ENCODE measurements at places on chromosomes 2 and 18.

DNA sequence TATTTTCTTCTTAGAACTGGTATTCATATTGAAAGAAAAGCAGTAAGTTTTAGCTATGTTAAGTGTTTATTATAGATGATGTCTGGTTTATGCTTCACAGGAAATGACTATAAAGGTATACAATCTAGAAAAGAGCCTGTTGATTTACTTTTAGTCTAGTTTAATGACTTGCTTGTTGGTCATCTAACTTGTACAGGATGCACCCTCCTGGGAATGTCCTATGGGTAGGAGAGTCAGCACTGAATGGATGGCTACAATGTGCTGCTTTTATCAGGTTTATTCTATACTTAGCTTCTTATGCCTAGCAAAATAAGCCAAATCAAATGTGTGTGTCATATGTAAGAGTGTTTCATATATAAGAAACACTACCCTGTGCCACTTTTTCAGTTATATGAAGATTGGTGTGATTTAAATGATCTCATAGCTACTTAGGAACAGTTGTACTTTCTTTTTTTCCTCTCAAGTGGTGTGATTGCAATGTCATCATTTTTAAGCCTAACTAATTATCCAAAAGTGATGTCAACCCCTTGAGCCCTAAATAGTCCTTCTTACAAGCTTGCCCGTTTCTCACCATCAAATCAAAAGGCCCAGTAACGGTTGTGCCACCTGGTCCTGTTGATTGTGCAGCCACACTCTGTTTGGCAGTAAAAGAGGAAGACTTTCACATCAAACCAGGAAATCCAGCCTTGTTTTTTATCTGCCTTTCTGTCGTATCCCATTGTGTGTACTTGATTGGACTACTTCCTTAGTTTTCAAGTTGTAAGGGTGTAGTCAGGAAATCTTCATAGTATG, 176.0 kb downstream of the DIS3L2 start:
- DNase-seq: peak; percentile 89

GRCh38 chr2:185738679-185739472, at the start of gene FSIP2:
TSS of gene FSIP2 (plus strand) at chr2:185738804. CDS start at chr2:185738895, 91 bp downstream.
- peak; percentile 82 for DNase-seq

DNA sequence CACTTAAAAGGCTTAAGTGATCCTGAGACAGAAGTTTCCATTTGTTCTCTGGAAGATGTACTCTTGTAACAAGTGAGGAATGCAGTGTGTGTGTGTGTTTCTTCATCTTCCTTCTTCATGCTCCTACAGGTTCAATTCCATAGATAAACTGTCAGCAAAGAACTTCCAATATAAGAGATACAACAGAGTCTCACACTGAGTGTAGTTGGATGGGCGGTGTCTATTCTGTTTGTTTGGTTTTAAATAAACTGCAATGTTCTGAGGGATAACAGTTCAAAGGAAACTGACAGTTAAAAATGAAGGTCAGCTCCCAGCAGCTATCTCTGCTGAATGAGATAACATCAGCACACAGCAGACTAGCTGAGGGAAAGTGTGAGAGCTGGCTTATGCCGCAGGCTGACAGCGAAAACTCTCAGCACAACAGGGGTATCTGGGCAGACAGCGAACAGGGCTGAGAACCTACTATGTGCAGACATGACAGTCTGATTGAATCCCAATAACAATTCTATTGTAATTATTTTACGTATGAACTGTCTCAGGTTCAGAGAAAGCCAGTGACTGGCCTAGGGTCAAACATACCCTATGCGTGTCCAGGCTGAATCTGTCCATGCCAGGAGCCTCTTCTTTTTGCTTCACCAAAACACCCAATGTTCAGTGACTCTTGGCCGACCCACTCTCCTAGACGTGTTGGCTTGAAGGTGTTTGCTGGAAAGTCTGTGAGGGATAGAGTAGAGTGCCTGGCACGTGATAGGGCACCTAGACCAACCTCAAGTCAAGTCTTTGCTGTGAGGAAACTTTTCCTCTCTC, 201.9 kb upstream of the TRIB2 start:
- DNase-seq: no peak

GRCh38 chr2:169073963-169074751, 4.8 kb downstream of the DHRS9 start:
- DNase-seq: no peak

GRCh38 chr2:197255543-197255942, 55.0 kb downstream of the ANKRD44 start:
- peak; percentile 86 for DNase-seq

- DNase-seq: no peak
Measured at GRCh38 chr2:63422556-63422955, 165.7 kb downstream of the WDPCP start.

DNA sequence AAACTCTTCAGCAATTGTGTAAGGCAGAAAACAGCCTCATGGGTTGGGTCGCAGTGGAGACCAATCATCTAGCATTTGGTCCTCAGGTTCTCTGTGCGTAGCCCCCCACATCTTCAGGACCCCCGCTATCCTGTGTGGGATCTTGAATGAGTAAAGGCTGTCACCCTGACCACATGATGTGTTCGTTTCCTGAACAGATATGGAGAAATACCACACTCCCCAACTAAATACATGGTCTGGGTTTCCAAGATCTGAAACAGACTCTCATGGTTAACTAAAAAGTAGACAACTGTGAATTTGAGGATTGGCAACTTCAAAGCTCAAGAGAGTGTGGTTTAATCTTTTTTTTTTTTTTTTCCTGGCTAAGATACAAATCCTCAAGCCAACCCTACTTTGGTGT, 23.2 kb downstream of the DOCK10 start:
- no peak for DNase-seq

GRCh38 chr2:230913406-230914143, 11.5 kb downstream of the GPR55 start:
- DNase-seq: peak; percentile 65

Data from MM.1S (cell line).